ENCODE measurements at places on chromosomes 5 and 9.
A peak's percentile ranks its signal among the peaks of the same experiment; 100 is the strongest.

DNA sequence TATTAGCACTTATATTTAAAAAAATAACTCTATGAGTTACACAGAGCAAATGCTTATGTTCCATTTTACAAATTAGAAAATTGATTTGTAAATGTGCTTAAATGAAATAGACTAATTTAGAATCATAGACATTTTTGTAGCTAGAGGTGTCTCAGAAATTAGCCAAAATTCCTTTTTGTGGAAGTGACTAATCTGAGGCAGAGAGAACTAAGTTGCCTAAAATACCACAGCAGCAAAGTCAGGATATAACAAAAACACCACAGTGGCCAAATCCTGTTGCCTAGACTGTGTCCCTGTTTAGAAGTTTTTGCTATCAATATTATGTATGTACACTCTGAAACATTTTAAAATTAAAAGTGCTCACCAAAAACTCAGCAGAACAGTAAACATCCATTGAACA lies 18.7 kb downstream of the ADAMTSL1 start:
- DNase-seq: no peak

GRCh38 chr5:111737716-111738115 lies 19.3 kb downstream of the NREP start:
- DNase-seq: no peak

DNA sequence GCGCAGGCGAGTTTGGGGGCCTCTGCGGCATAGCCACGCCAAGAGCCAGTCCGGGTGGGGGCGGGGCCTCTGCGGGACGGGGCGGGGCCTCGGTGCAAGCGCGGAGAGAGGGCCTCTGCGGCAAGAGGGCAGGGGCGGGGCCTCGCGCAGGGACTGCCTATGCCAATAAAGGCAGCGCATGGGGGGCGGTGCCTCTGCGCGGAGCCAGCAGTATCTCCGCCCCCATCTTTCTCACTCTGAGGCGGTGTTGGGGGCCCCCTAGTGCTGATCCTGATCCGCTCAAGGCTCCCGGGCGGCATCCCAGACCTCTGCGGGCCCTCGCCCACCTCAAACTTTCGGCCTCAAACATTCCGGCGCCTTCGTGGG lies 9.2 kb upstream of the GPRIN1 start:
- peak; percentile 75 for DNase-seq

- no peak for DNase-seq
Measured at GRCh38 chr9:38227061-38227540, 158.1 kb upstream of the SHB start.

DNA sequence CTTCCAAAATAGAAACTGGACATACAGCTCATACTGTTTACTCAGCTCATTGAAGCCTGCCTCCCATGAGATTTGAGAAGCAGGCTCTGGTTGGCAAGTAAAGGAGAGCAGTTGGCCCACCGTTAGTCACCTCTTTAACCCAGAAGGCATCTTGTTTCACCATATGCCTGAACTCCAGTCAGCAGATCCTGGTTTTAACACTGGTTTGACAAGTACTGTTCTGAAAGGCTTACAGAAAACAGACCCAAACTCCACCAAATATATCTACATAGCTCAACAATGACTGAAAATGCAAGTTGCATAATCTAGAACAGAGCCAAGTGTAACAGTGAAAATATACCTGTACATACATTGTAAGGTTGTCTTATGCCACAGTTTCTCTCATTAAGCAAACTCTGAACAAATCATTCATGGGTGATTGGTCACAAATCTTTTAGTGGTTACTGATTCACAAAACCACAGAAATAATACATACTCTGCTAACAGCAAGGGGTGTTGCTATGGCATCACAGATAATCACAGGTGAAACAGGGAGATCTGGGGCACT lies 198.8 kb downstream of the BNC2 start:
- DNase-seq: no peak

GRCh38 chr5:131589510-131590348 lies 45.3 kb downstream of the RAPGEF6 start:
- peak; percentile 75 for DNase-seq

GRCh38 chr9:105959531-105959930 lies 265.2 kb downstream of the TMEM38B start:
- DNase-seq: no peak

GRCh38 chr9:91810286-91810905 lies 139.6 kb downstream of the ROR2 start:
- no peak for DNase-seq

DNA sequence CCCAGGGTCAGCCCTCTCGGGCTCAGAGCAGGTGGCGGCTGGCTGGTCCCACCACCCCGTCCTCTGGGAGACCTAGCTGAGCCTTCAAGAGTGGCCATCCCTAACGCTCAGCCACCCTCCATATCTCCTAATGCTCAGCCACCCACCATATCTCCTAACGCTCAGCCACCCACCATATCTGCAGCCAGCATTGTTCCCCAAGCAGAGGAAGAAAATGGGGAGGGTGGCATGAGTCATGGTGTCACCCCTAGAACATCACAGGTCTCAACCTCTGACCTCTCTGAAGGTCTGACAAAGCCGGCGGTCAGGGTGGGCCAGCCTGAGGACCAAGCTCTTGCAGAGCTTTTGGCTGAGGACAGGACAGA lies 14.7 kb downstream of the LHX3 start:
- peak; percentile 40 for DNase-seq

DNA sequence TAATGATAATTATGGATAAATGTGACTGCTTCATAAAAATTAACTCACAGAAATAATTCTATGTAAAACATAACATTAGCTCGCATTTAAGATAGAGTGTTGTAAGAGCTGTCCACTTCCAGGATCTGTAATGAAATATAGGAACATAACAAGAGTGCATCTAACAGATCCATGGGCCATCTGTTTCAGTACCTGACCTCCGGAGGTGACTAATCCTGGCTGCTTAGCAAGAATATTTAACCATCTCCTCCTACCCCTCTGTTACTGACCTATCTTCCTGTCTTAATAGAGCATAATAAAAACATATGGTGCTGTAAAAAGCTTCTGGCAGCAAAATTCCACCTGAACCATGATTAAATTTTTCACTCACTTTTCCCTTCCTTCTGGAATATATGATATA lies 7.1 kb downstream of the PLCXD3 start:
- DNase-seq: no peak

DNA sequence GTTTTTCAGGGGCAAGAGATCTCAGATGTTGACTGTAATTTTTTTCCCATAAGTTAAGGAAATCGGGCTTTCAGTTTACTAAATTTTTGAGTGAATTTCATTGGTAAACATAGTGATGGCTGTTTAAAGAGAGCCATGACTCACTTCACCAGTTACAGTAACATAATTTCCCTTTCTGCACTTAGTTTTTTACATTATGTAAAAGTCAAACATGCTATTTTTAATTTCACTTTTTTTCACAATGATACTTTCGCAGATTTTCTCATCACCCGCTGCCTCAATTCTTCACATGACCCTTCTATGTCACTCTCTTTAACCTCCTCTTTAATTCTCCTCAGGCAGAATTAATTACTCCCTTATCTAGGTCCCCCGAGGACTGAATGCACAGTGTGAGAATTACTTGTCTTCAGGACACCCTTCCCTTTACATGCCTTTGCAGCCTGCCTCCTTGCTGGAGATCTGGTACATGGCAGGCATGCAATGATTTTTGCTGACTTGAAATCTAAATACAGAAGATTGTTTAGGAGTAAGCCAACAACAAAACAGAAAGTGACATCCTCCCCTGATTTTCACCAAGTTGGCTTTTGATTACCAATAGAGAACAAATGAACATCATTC lies 217.5 kb upstream of the S1PR3 start:
- no peak for DNase-seq

GRCh38 chr5:155004138-155004744 lies 9.3 kb upstream of the KIF4B start:
- DNase-seq: peak; percentile 59

- DNase-seq: no peak
Measured at GRCh38 chr5:31845361-31845760, 206.4 kb downstream of the PDZD2 start.

GRCh38 chr9:131799177-131799823 lies 59.4 kb upstream of the RAPGEF1 start:
- DNase-seq: peak; percentile 6

DNA sequence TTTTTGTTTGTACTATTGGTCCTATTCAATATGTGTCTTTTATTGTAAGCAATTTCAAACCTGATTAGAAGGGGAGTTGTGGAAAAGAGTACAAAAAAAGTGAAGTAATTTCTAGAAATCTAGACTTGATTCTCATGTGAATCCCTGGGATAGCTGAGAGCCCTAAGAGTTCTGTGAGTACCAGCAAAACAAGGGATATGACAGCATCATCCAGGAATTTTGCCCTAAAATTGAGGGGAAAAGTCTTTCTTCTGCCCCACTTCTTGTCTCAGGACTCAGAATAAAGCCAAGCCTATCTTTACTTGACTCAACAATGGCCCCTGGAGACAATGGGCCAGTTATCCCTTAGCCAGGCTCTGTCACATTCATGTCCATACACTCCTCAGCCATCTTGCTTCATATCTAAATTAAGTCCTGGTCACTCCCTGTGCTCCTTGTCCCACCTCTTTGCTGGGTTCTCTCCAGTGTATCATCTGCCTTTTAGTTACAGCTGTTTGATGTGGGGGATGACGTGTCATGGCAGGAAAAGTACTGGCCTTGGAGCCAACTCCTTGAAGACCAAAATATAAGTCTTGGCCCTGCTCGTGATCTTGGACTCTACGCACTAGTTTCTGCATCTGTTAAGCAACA lies 81.2 kb downstream of the ADAMTS12 start:
- no peak for DNase-seq

DNA sequence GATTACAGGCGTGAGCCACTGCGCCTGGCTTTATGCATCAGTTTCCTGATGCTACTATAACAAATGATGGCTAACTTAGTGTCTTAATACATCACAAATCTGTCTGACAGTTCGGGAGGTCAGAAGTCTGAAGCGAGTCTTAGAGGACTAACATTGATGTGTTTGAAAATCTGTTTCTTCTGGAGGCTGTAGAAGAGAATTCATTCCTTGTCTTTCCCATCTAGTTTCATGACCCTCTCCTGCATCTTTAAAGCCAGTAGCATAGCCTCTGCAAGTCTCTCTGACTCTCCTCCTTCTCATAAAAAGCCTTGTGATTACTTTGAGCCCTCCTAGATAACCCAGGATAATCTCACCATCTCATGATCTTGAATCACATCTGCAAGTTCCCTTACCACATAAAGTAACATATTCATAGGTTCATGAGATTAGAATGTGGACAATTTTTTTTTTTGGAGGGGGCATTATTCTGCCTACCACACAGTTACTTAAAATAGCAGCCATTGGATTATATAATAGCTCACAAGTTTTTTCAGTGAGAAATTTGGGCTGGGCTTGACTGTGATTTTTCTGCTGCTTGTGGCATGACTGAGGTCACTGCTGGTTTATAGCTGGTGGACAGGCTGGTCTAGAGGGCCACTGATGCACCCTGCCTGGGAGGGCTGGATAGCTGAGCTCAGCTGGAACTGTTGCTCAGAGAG lies 134.8 kb downstream of the FBXL7 start:
- DNase-seq: no peak

DNA sequence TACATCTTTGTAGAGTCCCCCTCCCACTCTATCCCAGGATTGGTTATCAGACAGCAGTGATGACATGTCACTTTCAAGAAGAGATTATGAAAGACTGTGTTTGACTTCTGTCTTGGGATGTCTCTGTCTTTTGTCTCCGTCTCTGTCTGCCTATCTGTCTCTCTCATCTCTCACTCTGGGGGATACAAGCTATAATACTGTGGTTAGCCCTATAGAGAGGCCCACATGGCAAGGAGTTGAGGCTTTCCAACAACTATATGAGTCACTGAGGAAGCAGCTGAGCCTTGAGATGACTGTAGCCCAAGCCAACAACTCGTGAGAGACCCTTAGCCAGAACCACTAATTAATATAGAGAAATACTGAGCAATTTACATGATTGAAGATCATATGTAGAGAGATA lies 284.8 kb downstream of the PDE4D start:
- no peak for DNase-seq

GRCh38 chr9:123208626-123209174 lies 59.7 kb downstream of the STRBP start:
- no peak for DNase-seq

DNA sequence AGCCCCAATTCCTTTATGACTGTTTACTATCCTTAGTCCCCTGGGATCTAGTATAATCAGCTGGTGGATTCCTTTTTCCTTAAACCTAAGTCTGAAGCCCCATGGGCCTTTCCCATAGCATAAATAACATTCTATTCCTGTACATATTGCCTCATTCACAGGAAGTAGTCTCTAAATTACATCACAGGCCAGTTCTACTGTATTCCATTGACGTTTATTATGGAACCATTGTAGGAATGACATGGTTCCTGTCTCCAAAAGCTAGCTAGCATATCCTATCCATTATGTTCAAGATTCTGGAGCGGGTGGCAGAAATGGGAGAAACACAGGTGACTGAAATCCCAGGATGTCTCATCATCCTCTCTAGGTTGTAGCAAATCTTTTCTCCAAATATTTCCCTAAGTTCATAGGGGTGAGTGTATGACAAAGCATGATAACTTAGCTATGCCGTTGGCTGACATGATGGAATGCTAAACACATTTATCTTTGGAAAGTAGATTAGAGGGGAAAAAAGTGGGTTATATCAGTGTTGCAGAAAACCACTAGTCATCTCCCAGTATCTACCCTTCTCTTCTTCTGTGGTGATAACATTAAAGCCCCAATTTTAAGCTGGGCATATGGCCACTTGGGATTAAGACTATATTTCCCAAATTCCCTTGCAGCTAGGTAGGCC lies 140.1 kb downstream of the FGF1 start:
- DNase-seq: no peak

DNA sequence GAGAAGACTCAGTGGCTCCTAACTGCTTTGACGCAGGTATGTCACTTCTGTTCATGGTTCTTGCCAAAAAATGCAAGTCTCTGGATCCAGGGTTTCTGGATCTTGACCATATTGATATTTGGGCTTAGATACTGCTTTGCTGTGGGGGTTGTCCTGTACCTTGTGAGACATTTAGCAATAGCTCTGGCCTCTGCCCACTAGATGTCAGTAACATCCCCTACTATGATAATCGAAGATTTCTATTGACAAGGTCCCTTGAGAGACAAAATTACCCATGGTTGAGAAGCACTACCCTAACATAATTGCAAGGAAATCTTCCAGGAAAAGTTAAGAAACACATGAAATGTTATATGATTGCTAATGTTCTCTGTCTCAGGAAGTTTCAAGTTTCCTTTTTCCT lies 285.4 kb downstream of the TMEM232 start:
- DNase-seq: no peak

DNA sequence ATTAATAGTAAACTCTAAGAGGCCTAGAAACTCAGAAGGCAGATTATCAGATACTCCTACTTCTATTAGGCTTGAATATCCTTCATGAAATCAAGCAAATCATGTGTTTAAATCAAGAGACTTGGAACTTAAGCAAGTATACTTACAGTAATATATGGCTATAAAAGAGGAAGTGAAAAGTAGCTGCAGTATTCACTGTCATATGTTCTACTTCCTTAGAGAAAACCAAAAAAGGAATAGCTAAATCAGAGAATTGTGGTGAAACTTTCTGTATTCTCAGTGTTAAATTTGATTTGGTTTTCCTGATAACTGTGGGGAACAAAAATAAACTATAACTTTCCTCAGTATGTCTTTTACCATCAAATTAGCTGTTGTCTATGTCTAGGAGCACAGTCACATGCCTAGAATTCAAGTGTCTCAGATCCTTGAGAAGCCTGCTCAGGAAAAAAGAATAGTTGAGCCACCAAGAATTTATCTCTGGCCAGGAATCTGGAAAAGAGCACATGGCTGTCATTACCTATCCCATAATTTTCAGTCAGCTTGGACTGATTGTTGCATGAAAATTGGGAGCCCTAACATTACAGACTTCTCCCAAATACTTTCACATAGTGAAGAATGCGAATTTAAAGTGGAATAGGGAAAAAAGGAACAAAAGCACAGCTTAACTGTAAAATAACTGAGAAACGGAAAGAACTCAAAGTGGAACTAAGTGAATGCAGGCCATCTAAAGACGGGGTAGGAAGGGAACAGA lies 1.7 kb downstream of the FKBP15 start:
- no peak for DNase-seq
